SHP77 treated with DMSO at 0.1 percent for 48 hours (cell line): ENCODE measurements at places on chromosomes 12 and 14.

DNA sequence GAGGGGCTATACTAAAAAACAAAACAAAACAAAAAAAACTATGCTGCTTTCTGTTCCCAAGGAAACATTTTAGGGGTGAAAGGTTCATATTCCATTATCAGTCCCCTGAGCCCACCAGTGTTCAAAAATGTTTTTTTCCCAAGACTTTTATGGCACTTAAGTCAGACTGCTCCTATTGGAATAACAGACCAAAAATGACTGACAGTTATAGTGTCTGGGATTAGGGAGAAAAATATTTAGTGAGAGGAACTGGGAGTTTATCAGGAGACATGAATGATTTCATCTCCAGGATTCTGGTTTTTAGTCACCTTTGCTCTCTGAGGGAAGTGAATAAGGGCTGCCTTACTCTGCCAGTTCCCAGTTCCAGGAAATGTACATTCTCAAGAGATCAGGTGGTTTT is 68.0 kb downstream of the PDE3A start:
- no peak for DNase-seq

- no peak for DNase-seq
These were observed 89.7 kb upstream of the MYL2 start for GRCh38 chr12:111010061-111010460.

DNA sequence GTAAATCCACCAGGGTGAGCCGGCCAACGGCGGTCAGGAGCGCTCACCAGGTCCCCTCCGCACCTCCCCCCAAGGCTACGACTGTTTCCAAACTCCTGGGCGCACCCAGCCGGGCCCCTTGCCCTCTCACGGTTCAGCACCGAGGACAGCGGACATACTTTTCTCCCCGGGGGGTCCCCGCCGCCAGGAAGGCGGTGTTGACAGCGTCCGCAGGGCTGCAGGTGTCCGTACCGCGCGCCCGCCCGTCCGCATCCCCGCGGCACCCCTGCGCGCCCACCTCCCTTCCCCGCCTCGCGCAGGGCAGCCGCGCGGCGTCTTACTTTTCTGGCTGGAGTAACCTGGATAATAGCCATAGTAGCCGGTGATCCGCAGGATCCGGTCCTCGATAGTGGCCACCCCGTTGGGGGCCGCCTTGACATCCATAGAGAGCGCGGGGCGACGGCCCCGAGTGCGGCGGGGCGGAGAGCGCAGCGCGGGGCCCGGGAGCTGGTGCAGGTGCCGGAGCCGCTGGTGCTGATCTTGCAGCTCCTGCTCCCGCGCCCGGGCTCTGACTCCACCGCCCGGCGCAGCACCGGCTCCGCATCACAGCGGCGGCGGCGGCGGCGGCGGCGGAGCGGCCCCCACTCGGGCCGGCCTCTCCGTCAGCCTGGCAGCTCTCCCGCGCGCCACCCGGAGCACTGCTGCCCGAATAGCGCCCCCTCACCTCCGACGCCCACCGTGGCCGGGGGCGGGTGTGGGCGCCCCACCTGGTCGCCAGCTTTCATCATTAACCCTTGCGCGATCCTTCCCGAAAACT is at the start of gene SLC35F4:
Gene SLC35F4, minus strand, starts transcription at position 690 of the 796 bp plus-strand sequence.
- DNase-seq: no peak

DNA sequence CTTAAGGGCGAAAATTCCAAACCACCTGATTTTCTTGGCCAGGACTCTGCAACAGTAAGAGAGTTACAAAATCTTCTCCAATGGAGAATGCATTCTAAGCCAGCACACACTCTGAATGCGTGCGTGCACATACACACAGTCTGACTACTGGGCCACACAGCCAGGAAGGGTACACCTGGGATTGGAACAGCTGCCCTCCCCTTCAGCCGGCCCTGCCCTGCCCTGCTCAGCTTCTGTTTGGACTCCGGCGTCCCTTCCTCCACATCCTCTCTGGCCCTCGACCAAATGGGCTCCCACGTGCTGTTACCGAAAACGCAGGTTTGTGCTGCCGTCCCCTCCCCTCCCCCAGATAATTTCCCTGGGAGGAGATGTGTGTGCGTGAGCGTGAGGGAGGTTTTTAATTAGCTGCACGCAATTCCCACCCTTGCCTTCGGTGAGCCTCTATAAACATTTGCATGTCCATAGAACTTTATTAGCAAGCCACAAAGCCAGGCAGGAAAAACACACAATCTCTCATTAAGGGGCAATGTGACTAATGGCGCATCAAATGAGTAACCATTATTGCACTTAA is 43.0 kb downstream of the CCNK start:
- no peak for DNase-seq

DNA sequence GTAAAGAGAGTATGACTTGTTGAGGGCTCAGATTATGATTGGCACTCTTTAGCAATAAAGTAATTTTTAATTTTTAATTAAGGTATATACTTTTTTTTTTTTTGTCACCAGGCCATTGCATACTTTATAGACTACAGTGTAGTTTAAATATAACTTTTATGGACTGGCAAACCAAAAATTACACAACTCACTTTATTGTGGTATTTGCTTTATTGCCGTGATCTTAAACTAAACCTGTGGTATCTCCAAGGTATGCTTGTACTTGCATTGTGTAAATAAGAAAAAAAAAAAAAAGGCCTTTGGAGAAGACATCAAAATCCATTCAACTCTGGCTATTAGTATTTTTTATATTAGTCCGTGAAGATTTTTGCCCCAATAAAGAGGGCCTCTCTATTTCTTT is 646.7 kb upstream of the FOXG1 start:
- no peak for DNase-seq

GRCh38 chr12:88035907-88036289 is 6.7 kb upstream of the C12orf50 start:
- no peak for DNase-seq

DNA sequence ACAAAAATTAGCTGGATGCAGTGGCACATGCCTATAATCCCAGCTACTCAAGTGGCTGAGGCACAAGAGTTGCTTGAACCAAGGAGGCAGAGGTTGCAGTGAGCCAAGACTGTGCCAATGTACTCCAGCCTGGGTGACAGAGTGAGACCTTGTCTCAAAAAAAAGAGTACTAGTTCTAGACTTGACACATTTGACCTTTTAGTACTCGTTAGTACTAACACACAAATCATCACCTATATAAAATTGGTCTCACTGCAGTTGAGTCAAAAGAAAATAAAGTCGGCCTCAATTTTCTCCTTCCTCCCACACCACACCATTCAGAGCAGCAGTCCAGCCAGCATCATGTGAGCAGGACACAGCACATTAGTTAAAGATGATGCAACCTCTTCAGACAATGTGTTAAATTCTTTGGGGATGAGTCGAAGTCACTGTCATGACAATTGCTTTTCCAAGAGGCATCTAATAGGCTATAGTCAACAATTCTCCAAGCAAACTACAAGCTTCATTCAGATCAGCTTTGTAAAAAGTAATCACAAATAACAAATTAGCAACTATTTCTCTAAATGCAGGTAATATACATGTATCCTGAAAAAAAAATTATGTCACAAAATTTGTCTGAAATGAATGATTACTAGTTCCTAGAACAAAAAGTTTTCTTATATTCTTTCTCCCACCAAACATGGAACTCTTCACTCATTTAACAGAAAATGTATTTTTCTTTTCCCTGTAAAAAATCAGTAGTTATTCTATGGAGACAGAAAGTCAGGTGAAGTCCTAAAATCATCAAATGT is 55.6 kb downstream of the CLIP1 start:
- no peak for DNase-seq

- DNase-seq: no peak
These were observed 21.3 kb downstream of the YBX3 start for GRCh38 chr12:10701843-10702242.

- DNase-seq: no peak
These were observed 493.8 kb downstream of the RPS29 start for GRCh38 chr14:49092345-49092744.

DNA sequence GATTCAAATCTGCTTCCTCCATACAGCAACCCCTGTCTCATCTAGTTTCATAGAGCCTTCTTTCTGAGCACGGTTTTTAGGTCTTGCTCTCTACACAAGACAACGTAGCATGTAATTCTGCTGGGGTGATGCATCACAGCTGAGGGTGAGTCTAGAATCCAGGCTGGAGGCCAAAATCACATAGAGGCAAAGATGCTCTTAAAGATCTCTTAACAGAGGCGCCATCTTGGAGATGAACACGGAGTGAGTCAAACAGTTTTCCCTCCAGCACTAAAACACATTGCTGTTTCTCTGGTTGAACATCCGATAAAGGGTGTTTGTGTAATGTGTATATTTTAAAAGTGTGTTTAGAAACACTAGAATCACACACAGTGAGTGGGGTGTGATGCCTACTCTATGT is 78.9 kb downstream of the NOS1 start:
- DNase-seq: no peak

DNA sequence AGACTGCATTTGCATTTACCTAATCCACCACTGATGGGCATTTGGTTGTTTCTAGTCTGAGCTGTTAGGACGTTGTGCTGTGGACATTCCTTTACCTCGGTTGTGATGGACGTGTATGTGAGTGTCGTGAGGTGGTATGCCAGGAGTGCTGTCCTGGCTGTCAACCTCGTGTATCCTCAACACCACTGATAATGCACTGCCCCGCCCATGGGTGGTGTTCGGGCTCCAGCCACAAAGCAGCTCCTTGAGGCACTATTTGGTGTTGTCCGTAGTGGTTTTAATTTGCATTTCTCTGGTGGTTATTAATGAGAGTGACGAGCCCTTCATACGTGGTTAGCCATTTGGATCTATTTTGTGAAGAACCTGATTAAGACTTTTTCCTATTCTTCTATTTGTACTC is 87.6 kb downstream of the PPP2R5C start:
- no peak for DNase-seq

DNA sequence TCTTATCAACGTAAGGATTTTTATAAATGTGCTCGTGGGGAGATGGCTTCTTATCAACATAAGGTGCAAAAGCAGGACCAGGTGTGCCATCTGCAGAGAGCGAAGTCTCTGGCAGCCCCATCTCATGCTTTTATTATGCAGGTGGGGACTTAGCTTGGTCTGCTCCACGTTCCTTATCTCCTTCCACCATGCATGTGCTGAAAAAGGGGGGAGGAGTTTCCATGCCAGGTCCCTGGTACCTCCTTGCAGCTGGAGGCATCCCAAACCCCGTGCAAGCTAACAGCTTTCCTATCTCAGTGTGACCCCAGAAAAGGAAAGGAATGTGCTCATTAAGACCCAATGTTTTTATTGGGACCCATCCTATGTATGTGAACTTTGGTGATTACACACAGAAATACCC is 608.5 kb downstream of the TMEM121 start:
- no peak for DNase-seq

DNA sequence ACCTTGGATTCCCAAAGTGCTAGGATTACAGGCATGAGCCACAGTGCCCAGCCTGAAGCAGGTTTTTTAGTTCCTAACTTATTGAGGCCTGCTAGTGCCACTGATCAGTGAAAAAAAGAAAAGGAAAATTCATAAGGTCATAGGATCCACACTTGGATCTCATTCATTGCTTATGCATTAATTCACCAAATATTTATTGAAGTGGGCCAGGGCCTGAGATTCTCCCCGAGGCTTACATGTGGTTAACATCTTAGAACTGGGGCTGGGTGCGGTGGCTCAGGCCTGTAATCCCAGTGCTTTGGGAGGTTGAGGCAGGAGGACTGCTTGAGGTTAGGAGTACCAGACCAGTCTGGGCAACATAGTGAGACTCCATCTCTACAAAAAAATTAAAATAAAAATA is 29.5 kb upstream of the MAP1LC3B2 start:
- no peak for DNase-seq

GRCh38 chr14:54681811-54682261 is 114.9 kb downstream of the SAMD4A start:
- DNase-seq: no peak

DNA sequence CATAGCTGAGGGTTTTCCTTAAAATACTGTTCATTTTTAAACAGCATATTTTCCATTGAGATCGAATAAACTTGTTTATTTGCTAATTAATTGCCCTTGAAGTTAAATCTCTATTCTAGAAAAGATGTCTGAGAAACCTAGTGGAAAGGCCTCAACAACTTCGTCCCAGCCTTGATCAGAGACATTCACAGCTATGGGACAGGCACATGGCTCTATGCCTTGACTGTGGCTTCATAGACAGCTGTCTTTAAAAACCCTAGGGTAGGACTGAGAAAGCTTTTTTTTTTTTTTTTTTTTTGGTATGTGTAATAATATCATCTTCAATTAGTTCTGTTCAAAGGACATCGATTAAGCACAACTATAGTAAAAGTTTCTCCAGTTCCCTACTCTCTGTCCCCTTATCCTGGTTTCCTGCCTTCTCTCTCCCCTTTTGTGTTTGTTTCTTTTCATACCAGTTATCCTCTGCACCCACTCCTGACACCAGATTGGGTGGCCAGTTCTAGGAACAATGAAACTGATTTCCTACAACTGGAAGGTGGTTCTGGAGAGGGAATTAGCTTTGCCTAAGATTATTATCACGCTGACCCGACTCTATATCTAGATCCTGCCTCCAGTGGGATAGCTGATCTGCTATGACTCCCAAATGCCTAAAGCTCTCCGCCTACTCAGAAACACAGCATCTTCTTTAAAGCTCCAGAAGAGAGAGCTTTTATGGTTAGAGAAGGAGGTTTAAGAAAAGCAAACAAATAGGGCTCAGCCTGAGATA is 20.3 kb downstream of the SOCS2 start:
- DNase-seq: no peak

- DNase-seq: no peak
These were observed 98.4 kb downstream of the LGMN start for GRCh38 chr14:92649934-92650545.

DNA sequence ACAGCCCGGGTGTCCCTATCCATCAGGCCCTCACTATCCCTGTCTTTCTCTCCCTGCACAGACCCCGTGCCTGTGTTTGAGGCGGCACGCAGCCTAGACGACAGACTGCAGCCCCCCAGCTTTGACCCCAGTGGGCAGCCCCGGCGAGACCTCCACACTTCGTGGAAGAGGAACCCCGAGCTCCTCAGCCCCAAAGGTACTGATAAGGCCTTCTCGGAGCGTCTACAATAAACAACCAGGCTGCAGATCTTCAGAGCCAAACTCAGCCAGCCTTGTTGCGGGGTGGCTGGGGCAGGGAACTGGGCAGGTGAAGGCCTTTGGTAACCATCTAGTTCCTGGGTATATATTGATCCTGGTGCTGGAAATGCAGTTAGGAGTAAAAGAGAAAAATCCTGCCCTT is 77.5 kb downstream of the PHETA1 start:
- no peak for DNase-seq
